ENCODE measurements at places on chromosomes 7 and 10.

GRCh38 chr7:107390916-107391315 is 78.9 kb upstream of the GPR22 start:
- DNase-seq: no peak

GRCh38 chr10:100510533-100511308 is 8.9 kb downstream of the SEC31B start:
- no peak for DNase-seq

DNA sequence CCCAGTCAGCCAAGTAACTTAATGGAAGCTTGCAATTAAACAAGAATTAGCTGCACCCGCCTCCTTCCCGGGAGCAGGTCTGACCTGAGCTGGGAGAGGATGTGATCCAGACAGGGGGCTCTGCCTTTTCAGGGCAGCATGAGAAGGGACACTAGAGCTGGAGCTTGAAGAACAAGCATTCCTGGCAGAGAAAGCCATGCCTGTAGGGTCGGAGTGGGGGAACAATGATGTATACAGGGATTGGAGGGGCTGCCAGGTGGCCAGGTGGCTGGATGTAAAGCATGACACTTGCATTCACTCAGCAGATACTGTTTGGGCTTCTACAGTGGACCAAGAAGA is 112.5 kb downstream of the GRK5 start:
- no peak for DNase-seq

DNA sequence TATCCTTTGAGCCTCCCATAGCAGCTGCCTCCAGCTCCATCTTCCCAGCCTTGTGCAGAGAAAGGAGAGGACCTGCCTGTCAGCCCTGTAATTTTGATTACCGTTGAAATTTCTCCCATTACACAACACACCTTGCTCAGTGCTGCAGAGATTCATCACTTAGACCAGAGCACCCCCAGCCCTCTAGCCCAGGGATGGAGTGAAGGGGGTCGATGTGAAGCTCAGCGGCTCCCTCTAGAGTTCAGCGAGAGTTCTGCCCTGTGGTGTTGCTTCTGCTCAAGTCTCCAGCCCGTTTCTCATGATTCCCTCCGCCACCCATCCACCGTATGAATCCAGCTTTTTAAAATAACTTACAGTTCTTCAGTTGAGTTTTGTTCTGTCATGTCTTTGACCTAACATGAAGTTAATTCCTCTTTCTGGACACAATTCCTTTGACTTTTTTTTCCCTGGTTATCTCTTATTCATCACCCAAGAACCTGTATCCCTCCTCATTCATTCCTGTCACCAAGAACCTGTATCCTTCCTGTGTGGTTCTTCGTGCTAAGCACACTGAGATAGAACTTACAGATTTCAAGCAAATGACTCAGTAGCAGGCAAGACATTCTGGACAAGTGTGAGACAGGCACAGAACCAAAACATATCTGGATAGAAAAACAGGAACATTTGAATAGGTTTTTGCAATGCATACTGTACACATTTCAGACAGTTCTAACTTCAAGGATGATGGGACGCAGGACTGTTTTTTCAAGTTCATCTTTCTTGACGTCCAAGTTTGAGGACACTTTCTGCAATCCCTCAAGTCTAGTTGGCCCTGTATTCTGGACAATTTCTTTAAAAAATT is 35.0 kb upstream of the ZNF32 start:
- no peak for DNase-seq

- no peak for DNase-seq
These were observed 135.2 kb downstream of the INHBA start for GRCh38 chr7:41567731-41568114.

- no peak for DNase-seq
These were observed 70.9 kb downstream of the DAGLB start for GRCh38 chr7:6376820-6377219.
